ENCODE measurements at places on chromosomes 5 and 9. TPM values are rescaled to one million over a fixed set of nuclear protein-coding genes. Genes with fewer than 3 reads are reported as not detected.

Gene SPATA31D4
- polyA plus RNA-seq = not detected

Gene PCA3
- polyA plus RNA-seq = not detected

Gene HACD4
- 0.08 TPM for polyA plus RNA-seq

Gene HSD17B3
- polyA plus RNA-seq = 0.05 TPM

Gene RNF180
- 0.20 TPM for polyA plus RNA-seq

Gene PCDHB15
- 0.28 TPM for polyA plus RNA-seq

Gene ARHGEF37
- 5.1 TPM for polyA plus RNA-seq

Gene ENG
- polyA plus RNA-seq = 15.1 TPM

Gene DBN1
- polyA plus RNA-seq = 35.0 TPM

Gene ADAMTS16
- polyA plus RNA-seq = not detected

GRCh38 chr5:138369706-138370105 lies 17.2 kb downstream of the KDM3B start:
- DNase-seq = no peak

GRCh38 chr5:103394676-103395075 lies 136.1 kb downstream of the MACIR start:
- no peak for DNase-seq

GRCh38 chr5:145237843-145238242 lies 597.3 kb downstream of the PRELID2 start:
- DNase-seq = peak; percentile 45

DNA sequence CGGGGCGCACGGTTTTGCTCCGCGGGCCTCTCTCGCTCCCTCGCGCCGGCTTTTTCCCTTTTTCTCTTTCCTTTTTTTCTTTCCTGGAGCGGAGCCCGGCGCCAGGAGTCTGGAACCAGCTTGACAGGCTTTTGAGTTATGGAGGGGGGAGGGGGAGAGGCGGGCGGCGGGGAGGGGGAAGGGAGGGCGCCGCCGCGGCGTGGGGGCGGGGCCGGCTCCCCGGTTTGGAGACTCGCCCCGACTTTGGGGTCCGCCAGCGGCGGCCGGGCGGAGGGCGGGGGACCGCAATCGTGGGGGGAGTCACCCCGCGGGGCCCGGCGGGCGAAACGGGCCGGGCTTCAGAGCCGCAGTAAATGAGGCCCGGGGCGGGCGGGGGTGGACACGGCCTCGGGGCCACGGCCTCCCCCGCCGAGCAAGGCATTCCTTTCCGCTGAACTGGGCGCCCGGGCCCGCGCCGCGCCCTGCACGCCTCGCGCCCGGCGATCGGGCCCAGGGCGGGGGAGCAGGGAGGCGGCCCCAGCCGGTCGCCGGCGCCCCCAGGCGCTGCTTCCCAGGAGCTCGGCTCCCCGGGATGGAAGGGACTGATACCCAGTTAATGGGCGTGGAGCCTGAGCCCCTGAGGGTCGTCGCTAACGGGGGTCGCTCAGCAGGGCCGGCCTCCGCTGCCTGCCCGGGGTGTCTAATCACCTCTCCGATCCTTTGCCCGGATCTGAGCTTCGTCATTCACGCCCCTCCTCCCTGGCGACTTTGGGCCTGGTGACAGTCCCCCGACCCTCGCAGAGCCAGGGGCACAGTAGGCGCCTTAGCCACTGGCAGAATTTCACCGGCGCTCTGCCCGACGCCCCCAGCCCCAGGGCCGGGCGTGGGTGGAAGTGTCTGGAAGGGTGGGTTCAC lies 138.1 kb downstream of the C9orf50 start:
- DNase-seq = peak; percentile 80

- peak; percentile 22 for DNase-seq
These were observed 29.5 kb downstream of the TTC39B start for GRCh38 chr9:15277400-15278090.

- peak; percentile 28 for DNase-seq
These were observed 42.1 kb downstream of the CXXC5 start for GRCh38 chr5:139690064-139690802.

DNA sequence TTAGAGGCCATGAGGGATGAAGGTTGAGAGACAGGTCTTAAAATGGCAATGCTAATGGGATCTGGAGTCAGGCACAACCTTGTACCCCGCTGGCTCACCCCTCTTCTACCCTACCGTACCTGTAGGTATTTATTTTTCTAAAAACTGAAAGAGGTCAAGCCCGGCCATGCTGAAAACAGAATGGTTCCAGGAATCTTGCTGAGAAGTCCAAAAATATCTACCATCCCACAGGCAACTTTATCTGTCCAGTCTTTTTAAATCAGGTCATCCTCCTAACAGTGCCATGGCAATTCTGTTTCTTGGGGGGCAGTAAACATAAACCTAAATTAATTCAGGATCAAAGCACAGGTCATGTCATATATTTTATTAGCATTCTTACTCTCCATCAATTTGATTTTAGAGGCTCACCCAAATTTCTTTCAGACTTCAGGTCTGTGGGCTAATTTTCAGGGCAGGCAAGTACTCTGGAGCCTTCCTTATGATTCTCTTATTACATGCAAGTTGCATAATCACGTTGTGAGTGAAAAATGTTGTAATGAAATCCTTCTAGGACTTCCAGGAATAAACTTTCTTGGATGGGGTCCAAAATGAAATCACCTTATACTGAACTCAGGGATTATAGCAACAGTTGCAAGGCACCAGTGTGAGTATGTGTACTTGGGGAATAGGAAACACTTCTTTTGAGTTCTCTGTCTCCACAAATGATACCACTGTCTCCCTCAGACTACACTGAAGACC lies 102.7 kb upstream of the NREP start:
- DNase-seq = no peak

DNA sequence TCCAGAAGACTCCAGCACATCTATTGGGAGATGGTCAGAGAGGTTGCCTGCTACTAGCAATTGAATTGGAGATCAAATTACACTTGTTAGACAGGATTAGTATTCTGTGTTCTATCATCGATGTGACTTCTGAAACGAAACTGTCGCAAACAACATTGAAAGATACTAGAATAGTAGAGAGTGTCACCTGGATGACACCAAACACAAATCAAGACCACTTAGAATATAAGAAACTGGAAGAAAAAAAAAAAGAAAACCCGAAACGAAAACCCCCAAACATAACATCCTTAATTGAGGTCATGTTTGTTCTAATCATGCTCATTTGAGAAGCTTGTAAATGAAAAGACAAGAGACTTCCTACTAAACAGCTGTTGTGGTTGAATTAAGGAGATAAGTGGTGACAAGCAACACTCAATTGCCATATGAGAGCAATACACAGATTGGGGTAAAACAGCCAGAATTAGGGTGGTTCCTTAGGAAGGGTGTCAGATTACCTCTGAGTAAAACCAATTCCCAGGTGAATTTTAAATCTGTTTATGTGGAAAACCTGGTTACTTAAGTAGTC lies 97.6 kb downstream of the BASP1 start:
- no peak for DNase-seq

- no peak for DNase-seq
These were observed 85.2 kb upstream of the ALDH1A1 start for GRCh38 chr9:73038089-73038509.

DNA sequence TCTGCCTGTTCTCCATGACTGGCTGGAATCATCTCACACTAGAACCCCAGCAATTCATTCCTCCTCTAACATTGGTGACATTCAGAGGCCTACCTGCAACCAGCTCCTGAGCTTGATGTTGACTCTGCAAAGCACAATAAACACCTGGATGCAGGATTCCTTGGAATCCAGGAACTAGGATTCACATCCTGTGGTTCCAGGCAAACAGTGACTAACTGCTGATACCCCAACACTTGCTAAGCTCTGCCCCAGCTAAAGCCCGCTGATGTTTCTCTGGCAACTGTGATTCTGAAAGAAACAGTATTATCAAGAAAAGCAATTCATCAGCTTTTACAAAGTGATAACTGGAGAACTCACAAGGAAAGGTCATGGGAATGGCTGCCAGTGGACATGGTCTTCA lies 29.2 kb downstream of the SUSD1 start:
- peak; percentile 68 for DNase-seq

DNA sequence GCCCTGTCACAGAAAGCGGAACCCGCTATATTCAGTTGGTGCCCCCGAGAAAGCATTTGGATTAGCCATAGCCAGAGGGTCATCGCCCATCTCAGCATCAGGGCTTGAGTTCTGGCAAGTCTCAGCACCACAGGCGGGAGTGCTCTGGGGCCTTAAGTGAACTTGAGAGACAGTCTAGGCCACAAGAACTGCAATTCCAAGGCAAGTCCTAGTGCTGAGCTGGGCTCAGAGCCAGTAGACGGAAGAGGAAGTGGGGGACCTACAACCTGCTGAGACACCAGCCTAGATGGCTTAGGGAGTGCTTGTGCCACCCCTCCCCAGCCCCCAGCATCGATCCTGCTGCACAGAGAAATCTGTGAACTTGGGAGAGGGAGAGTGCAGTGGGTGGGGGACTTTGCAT lies 594.9 kb downstream of the CCDC171 start:
- no peak for DNase-seq

GRCh38 chr5:72633041-72633445 lies 125.8 kb upstream of the ZNF366 start:
- DNase-seq = no peak
